Midbrain (tissue), 1 donor: ENCODE measurements at places on chromosomes 12 and 14.

GRCh38 chr12:116337312-116337711 is 59.8 kb upstream of the MED13L start:
- no peak for DNase-seq

DNA sequence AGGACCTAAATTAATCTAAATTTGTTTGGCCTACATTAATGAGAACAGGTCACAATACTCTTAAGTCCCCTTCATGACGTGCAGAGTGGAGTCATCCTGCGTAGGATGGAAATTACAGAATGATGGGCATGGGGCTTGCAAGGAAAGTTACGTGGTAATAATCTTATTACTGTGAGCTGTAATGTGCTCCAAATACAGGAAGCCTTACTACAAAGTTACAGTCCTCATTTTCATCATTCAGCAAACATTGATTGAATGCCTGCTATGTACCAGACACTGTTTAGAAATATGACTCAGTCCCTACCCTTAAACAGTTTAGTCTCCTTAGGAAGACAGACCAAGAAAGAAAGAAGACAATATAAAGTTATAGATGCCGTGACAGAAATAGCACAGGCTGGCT is 9.4 kb downstream of the HIGD1C start:
- DNase-seq: no peak

DNA sequence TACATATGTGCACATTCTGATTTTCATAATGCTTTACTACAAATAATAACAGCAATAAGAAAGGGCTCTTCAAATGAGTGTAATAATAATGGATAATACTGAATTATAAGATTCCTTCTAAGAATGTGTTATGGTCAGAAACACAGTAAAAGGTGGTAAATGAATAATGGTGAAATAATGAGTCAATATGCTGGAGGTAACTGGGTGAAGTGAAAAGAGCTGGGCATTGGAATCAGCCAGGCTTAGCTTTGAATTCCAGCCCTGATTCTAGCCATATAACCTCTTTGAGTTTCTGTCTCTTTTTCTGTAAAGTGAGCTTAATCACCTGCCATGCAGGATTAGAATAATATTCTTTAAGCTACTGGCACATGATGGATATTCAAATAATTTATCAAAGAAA is 39.1 kb downstream of the PLEKHA5 start:
- no peak for DNase-seq

DNA sequence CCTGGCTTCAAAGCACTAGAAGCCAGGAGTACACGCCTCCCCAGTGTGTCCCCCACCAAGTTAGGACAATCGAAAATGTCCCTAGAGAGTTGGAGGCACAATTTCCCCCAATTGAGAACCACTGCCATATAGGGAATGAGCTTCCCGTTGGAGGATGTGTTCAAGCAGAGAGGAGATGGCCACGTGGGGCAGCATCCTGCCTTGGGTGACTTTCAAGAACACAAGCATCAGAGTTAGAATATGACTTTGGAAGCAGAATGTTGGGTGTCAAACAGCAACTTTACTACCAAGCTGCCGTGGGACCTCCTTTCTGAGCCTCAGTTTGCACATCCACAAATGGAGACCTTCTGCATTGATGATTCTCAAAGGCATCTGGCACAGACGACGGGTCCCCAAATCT is 56.5 kb downstream of the RFLNA start:
- DNase-seq: no peak

GRCh38 chr12:57621497-57622292 is 10.5 kb downstream of the ARHGEF25 start:
- peak; percentile 37 for DNase-seq

GRCh38 chr12:123892180-123892559 is 80.5 kb downstream of the CCDC92 start:
- DNase-seq: no peak

DNA sequence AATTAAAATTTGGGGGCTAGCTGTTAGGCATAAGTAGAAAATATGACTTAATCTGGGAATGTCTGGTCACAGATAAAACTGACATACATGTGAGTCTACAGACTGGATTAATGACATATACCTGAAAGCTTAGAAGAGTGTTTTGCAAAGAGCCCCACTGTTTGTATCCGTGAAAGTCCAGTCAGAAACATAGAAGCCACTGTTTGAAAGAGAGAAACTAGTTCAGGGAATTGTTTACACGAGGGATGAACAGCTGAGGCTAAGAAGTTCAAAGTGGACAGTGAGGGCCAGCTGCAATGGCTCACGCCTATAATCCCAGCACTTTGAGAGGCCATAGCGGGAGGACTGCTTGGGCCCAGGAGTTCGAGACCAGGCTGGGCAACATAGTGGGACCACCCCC is 36.2 kb upstream of the SGPP1 start:
- no peak for DNase-seq

- peak; percentile 23 for DNase-seq
Observed at GRCh38 chr12:26878661-26879119, 45.7 kb upstream of the ITPR2 start.
